ENCODE measurements at places on chromosomes 5 and 9.

DNA sequence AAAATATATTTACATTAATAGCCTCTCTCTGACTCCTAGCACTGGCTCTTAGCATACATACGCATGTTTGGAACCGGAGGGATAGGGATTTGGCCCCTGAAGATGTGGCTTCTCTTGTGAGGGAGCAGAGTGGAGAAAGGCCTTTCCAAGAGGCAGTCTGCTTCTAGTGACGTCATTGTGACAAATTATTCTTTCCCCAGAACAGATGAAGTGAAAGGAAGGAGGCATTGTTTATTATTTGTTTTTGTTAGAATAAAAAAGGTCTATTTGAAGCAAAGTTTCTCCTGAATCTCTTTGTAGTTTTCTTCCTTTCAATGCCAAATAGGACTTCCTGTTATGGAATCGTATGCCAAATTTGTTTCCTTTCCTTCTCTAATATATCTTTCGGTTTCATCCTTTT is 361.6 kb downstream of the ICE1 start:
- DNase-seq: no peak

GRCh38 chr5:149162401-149163084 is 21.2 kb downstream of the ABLIM3 start:
- no peak for DNase-seq

DNA sequence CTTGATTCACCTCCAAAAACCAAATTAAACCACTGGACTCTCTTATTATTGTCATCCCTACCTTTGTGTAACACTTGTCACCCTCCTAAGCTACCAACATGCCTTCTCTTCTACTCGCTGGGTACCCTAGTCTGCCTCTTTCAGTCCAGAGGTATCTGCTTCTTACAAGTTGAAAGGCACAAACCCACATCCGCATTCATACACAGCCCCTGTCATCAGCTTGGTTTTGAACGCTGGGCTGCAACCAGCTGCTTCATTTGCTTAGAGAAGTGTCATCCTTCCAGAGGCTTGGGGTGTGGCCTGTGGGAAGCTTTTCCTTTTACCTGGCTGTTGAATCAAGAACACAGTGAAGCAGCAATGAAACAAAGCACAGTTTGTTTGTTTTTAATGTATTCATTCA is 138.8 kb upstream of the WWC1 start:
- no peak for DNase-seq

GRCh38 chr9:33498387-33498786 is 24.7 kb upstream of the NOL6 start:
- DNase-seq: no peak

- DNase-seq: no peak
Observed at GRCh38 chr9:130884542-130885483, 11.8 kb downstream of the QRFP start.

- no peak for DNase-seq
Observed at GRCh38 chr9:18566121-18566520, 92.2 kb downstream of the ADAMTSL1 start.

- DNase-seq: no peak
Observed at GRCh38 chr9:124000784-124001457, 10.6 kb upstream of the LHX2 start.

- no peak for DNase-seq
Observed at GRCh38 chr5:52844885-52845284, 57.2 kb downstream of the ITGA1 start.

GRCh38 chr9:122193651-122194050 is 33.9 kb downstream of the MORN5 start:
- DNase-seq: no peak

DNA sequence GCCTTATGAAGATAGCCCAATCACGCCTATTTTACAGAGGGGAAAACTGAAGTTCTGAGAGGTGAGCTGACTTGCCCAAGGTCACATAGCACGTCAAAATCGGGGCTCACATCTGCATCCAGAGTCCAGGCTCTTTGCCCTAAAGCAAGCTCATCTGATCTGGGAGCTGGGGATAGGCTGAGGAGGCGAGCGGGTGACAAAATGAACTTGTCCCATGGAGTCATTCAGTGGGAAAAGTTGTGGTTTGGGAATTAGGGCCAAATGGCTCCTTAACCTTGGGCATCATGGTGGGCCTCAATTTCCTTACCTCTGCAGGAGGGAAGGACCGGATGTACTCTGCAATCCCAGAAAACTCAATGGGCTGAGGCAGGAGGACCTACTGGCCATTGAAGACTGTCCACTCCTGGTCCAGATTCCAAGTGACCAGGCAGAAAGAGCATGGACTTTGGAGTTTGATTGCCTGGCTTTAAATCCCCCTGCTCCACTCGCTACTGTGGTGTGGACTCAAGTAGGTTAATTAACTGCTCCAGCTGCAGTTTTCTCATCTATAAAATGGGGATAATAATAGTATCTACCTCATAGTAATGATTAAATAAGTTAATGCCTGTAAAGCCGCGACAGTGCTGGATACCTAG is 160.4 kb downstream of the RGS3 start:
- DNase-seq: no peak

GRCh38 chr9:7119612-7120011 is 361.8 kb downstream of the KDM4C start:
- DNase-seq: no peak

DNA sequence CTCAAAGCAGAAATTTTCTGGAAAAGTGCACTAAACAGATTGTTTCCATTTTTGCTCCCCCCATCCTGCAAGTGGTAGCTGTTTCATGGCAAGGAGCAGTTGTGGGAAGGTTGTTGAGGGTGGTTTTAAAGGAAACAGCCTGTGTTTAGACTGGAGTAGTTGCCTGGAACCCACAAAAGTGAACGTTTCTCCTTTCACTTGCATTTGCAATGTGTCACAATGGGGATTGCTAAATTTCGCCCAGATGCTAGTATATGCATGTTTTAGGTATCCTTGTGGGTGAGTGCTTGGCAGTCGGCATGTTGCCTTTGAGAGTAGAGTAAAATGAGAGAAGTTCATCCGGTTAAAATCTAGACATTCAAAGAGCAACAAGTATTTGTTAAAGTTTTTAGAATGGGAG is 1099.9 kb upstream of the DMAC1 start:
- DNase-seq: no peak

- no peak for DNase-seq
Observed at GRCh38 chr5:37662789-37663485, 176.9 kb downstream of the GDNF start.

DNA sequence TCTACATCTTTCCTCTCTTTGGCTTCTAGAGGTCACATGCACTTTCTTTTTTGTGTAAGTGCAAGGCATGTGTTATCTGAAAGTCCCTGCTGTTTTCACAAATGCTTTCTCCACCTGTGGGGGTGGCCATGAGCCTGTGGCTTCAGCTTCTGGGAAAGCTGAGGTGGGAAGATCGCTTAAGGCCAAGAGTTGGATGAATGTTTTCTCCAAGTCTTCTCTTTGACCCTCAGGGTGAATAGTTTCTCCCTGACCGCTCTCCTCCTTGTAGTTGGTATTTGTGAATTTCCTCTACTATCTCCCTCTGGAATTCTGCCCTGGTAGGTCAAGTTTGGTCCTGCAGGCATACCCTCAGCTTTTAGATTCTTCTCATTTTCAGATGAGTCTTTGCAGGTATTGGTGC is 74.2 kb downstream of the UGCG start:
- DNase-seq: no peak

- DNase-seq: no peak
Observed at GRCh38 chr5:1974081-1974480, 91.4 kb upstream of the IRX4 start.

Data from CD4-positive, alpha-beta T cell treated with Interleukin-21 for 1 hour (primary cell).